Lung microvascular endothelial cell (primary cell): ENCODE measurements at places on chromosomes 11 and 22. TPM values are rescaled to one million over a fixed set of nuclear protein-coding genes. Genes with fewer than 3 reads are reported as not detected.

Gene ADORA2A
- total RNA-seq: 3.8 and 7.0 TPM in 2 replicates

Gene KRTAP5-9
- not detected in 2 replicates for total RNA-seq

Gene CEND1
- total RNA-seq: under 0.01 TPM in 2 replicates

Gene ZNF215
- 0.79 and 2.0 TPM in 2 replicates for total RNA-seq

- DNase-seq: no peak
Measured at GRCh38 chr22:17913801-17914347, 110.5 kb downstream of the MICAL3 start.

GRCh38 chr11:77559686-77560401 lies 29.9 kb upstream of the AQP11 start:
- no peak for DNase-seq

DNA sequence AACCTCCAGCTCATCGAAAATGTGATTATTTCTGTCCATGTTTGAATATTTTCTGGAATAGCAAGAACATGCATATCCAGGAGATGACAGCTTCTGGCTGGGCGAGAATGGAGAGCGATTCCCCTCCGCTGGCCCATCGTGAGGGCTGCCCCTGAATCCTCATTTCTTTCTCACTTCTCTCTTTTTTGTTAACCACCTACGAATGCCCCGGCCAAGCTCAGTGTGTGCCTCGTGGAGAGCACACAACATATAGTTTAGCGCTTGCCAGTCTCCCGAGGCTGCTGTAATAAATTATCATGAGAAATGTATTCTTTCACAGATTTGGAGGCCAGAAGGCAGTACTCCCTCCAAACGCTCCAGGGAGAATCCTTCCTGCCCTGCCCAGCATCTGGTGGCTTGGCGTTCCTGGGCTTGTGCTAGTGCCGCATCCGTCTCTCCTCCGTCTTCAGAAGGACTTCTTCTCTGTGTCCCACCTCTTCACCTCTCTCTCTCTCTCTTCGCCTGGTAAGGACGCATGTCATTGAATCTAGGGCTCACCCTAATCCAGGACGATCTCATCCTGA lies 1306.0 kb downstream of the TBC1D22A start:
- DNase-seq: no peak

GRCh38 chr11:130465263-130465662 lies 16.8 kb downstream of the ADAMTS15 start:
- DNase-seq: no peak

GRCh38 chr11:74257959-74258553 lies 53.4 kb downstream of the P4HA3 start:
- peak; percentile 18 for DNase-seq

DNA sequence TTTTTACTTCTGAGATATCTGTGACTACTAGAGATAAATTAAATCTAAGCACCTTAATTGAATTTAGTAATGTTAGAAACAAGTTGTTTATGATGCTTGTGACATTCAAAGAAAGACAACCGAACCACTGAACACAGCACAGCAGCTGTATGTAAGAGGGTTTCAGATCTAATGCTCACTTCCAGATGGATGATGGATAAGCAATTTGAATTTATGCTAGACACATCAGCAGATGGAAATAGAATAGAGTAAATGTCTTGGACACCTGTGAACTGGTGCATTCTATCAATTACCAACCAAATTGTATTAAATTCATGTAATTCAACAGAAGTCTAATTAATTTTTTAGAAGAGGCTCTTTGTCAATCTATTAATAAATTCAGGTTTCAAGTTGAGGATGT lies 306.3 kb downstream of the CNTN5 start:
- DNase-seq: no peak
